Activated CD8-positive, alpha-beta memory T cell treated with anti-CD3 and anti-CD28 coated beads for 48 hours (primary cell): ENCODE measurements at places on chromosomes 2 and 18.
A peak's percentile ranks its signal among the peaks of the same experiment; 100 is the strongest.

DNA sequence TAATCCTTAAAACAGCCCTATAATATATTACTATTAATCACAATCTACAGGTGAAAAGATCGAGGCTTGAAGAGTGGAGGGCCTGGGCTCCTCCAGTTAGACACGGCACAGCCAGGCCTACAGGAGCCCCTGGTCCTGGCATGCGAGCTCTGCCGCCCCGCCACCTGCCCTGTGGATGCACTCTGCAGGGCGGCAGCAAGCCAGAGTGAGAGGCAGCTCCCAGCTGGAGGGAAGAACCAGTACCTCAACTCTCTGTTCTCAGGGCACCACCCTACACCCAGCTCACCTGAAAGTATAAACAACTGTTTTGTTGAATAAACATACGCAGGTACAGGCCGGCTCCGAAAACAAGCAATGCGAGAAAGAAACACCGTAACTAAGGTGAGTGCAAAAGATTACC is 34.6 kb downstream of the EIPR1 start:
- DNase-seq, result no peak

- DNase-seq, result no peak
Observed at GRCh38 chr2:85843543-85843942, 45.2 kb downstream of the ST3GAL5 start.

DNA sequence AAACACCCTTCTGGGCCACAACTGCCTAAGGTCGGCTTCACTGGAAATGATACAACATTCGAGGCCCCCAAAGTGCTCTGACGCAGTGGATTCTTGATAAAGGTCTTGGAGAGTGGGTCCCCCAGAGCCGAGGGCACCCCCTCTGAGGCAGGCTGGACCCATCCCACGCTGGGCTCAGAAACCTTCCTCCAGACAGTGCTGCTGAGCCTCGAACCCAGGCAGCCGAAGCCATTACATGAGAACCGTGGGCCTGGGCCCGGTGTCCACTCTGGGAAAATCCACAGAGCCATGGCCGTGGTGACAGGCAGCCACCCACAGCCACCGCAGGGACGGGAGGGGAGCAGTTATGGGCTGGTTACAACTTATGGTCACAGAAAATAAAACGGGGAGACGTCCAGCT is 81.4 kb upstream of the ID2 start:
- no peak for DNase-seq

- DNase-seq, result no peak
Observed at GRCh38 chr18:50079571-50080295, 115.2 kb downstream of the MYO5B start.

- DNase-seq, result no peak
Observed at GRCh38 chr2:63048367-63049171, 2.1 kb upstream of the OTX1 start.

DNA sequence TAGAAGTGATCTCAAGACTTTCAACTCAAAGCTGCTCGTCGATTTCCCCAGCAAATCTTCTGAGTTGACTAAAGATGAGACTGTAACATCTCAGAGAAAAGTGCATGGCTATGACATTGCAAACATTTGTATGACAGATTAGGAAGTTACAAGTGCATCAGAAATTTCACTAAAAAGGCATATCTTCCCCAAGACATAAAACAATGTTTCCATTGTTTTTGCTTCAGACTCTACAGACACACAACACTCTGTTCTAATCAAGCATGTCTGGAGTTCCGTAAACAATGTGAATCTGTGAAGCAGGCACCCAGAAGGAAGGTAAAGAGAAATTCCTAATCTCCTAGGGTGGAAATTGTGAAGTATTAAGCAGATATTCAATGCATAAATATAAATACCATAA is 144.6 kb upstream of the LYPD1 start:
- DNase-seq, result no peak

DNA sequence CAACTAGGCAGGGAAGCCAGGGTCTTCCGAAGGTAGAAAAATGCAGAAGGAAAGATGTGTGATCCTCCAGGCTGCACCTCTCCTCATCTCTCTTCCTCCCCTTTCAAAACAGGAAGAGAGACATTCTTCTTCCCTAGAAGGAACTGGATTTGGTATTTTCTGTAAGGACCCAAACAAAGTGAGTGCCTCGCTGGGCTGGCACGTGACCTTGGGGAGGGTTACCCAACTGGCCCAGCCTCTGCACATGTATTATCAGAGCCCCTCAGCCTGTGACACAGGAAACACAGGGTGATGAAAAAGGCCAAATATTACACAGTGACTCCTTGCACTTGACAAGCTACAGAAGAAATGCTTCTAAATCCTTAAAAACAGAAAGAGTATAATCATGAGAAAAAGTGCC is 2.3 kb downstream of the HJURP start:
- no peak for DNase-seq

DNA sequence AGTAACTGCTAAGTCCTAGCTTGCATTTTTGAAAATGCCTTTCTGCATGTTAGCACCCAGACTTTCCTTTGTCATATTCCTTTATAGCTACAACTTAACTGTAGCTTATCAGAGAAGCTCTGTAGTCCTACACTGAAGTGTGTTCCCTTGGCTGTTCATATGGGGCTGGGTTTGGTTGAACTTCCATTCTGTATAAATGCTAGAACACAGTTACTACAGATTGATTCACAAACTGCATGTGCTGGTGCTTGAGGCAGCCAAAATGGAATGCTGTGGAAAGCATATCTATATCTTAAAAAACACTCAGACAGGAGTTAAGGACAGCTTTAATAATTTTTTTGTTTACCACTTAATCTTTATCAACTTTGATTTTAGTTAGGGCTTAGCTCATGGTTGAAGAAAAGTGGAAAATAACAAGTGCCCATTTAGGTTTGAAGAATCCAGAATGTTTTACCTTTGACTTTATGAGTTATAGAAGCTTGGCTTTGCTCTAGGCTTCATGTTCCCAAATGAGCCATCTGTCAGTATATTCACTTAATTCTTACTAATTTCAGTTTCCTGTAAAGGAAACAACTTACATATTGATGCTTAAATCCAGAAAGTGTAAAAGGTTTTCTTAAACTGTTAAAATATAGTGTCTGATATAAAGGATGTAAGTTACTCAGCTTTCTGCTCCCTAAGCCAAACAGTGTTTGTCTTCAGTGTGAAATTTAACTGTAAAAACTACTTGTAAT is 148.9 kb downstream of the AGPS start:
- no peak for DNase-seq

- DNase-seq, result no peak
Observed at GRCh38 chr2:238462782-238463396, 36.2 kb downstream of the ASB1 start.

DNA sequence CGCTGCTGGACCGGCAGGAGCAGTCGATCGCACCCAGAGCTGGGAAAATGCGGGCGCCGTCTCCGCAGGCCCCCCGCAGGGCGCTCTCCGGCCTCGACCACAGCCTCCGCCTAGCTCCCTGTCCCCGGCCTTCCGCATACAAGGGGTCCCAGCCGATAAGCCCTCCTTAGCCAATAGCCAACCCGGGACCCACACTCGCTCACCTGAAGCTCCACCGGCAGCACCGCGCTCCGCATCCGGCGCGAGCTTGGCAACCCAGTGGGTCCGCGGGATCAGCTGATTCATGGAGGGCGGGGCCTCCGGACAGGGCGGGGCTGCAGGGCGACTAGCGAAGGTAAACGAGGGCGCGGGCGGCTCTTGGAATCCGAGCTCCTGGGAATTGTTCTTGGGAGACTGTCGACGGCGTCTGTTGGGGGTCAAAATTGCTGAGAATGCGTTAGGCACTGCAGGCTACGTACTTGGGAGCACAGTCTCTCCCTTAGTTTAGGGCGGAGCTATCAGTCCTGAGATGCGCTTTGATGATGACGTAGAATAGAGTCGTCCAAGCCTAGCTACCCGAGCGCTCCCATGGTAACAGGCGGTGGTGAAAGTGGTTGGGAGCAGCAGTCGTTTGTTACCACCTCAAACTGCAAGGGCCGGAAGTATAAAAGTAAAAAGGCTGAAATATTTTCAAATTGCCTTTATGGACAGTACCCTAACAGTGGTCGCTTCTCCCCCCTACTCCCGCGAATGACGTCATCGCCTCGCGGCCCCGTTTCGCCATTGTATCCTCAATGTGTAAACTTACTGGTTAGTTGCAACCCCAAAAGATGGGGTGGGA is at the start of gene ALS2:
TSS of gene ALS2 (minus strand) at position 260 of the 820 bp plus-strand sequence. CDS start 12,048 bp downstream, outside the sequence.
- DNase-seq, result peak; percentile 71

DNA sequence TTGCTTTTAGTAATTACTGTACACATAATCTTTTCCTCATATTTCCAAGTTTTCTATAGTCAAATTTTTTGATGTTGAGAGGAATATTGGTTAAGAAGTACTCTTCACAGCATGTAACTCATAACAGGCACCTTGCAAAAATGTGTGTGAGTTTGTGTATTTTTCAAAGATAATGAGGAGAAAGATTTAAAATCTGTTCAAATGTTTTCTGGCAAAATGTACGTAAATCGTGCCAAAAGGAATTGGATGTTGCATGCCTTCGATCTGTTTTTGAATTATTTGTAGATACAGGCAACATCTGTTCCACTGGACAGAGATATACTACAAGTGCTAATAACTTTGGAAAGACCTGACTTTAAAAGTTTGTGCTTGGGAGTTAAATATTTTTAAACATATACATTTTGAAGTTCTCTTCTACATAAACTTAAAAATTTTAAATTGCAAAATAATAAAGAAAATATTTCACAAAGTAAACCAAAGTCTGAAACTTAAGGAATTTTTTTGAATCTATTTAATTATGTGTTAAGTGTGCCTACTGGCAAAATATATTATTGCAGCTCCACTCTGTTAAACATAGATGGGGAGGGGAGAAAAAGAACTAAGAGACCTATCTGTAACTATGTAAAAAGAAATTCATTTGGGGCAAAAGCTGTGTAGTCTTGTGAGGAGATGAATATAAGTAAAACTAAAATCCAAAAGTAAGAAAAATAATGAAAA is 133.5 kb upstream of the UBE2E3 start:
- no peak for DNase-seq

DNA sequence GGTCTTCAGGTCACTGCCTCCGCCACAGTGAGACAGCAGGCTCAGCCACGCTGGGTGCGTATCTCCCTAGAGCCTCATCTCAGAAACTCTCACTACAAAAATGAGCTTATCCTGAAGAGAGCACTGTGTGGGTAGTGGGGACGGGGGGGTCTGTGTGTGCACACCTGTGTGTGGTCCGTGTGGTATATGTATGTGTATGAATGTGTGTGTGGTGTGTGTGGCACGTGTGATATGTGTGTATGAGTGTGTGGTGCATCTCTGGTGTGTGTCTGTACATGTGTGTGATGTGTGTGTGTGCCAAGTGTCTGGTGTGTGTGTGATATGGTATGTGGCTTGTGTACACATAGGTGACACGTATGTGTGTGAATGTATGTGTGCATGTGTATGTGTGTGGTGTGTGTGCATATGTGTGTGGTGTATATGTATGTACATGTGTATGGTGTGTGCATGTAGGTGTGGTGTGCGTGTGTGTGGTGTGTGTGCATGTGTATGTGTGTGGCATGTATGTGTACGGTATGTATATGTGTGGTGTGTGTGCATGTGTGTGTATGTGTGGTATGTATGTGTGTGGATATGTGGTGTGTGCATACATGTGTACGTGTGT is 332.2 kb downstream of the EIPR1 start:
- no peak for DNase-seq
